SHP77 (cell line): ENCODE measurements at places on chromosomes 5 and 9.

DNA sequence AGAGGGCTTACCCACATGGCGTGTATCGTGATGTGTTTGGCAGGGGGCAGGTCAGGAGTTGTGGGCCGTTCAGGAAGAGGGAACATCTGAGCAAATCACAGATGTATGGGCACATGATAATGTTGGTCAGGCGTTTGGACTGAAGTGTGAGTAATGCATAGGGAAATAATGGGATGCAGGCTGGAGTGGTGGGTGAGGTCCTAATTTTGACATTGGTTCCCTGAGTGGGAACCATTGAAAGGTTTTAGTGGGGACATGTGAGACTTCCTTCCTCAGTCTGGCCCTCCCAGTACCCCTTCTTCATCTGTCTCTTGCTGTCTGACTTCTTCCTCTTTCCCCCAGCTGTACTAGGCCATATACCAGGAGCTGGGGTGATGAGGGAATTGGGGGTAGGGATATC is 7.6 kb downstream of the OTULIN start:
- DNase-seq = no peak

DNA sequence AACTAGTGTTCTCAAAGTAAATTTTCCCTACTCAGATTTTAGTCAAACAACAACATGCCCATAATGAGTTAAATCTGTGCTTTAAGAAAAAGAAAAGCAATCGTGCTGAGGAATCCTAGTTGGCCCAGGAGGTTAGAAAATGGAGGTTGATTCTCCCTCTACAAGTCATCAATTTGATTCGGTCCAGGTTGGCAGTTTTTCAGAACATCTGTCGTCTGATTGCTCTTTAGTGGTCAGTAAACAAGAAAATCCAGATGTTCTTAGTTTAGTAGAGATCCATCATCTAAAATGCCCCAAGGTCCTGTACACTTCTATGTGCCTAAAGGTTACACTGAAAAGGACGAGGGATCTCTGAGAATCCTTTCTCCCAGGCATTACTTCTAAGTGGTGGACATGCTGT is 659.2 kb downstream of the MTRR start:
- DNase-seq = no peak

DNA sequence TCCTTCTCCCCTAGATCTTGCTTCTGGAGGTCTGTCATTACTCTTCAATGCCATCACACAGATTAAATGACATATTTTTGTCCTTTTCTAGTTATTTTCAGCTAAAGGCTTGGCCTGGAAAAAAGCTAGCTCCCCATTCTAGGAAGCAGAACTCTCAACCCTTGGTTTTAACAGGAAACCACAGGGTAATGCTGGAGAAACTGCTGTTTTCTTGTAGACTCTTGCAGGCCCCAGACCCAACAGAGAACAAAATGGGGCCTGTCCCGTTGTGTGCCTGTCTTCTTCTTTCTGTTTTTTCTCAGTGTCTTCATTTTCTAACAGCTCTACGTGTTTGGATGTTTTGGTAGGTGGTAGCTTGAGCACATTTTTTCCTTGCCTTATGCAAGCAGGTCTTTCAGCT is 21.5 kb downstream of the DCANP1 start:
- DNase-seq = no peak

DNA sequence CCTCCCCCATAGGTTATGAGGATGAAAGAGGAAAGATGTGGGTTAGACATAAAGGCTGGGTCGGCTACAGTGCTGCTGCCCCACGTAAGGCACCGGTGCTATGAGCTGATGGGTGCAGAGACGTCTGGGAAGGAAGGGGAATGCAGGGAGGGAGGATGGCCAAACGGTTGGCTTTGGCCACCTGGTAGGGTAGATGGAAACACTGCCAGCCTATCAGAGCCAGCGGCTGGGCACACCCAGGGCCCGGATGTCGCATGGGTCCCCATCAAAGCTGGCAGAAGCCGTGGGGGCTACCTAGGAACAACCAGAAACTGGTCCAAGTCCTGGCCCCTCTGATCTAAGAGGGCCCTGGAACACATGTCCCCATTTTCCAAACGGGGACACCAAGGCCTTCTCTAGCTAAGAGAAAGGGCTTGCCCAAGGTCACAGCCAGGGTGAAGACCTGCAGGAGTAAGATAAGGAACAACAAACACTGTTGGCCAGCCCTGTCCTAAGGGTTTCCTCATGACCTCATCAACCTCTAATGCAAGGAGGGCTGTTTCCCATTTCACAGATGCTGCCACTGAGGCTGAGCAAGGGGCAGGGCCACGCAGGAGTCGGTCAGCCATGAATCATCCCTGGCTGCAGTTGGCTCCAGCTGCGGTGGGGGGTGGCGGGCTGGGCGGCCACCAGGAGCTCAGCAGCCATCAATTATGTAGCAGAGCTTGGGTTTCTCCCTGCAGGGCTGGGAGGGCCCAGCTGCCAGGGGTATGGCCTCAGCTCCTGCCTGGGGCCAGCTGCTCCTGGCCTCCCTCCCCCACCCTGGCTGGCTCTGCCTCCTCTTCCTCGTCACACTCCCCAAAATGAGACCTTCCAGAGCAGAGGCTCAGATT is 4.9 kb downstream of the SH3GLB2 start:
- peak; percentile 87 for DNase-seq

DNA sequence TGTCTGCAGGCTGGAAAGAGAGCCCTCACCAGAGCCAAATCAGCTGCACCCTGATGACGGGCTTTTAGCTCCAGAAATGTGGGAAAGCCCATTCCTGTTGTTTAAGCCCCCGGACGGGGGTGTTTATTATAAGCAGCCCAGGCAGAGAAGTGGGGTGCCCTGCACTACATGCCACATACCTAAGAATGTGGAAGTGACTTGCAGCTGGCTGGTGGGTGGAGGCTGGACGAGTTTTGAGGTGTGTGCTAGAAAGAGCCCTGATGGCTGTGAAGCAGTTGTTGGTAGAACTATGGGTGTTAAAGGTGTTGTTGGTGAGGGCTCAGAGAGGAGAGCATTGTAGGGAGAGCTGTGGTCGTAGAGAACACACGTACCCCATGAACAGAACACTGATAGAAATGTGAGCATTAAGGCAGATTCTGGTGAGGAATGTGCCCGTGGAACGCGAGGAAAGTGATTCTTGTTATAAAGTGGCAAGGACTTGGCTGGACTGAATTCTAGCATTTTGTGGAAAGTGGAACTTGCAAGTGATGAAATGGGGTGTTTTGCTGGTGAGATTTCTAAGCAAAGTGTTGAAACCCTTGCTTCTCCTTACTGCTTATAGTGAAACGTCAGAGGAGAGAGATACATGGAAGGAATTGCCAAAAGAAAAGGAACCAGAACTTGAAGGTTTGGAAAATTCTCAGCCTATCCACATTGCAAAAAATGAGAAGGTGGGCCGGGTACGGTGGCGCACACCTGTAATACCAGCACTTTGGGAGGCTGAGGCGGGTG is 38.9 kb downstream of the AHRR start:
- no peak for DNase-seq

DNA sequence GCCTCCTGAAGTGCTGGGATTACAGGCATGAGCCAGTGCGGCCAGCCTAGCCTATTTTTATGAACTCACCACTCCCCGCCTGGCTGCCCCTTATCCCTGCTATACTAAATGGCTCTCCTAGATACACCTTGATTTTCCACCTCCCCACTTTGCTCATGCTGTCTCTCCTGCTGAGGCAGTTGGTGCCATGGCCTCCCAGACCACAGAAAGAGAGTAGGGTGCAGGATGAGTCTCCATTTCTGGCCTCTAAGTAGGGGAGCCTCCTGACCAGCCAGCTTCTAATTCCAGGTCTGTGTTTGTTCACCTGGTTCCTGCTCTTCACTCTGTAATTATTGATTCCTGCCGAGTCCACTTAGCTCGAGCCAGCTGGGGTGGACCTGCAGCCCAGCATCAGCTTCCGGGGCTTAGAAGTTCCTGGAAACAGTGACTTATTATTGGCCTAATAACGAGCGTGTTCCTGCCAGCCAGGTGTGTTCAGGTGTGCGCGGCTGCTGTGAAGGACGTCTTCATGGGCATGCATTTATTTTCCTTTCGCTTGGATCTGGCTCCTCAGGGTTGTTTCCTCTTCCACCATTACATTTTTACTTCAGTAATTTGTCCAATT is 34.0 kb downstream of the ZNF618 start:
- peak; percentile 81 for DNase-seq

DNA sequence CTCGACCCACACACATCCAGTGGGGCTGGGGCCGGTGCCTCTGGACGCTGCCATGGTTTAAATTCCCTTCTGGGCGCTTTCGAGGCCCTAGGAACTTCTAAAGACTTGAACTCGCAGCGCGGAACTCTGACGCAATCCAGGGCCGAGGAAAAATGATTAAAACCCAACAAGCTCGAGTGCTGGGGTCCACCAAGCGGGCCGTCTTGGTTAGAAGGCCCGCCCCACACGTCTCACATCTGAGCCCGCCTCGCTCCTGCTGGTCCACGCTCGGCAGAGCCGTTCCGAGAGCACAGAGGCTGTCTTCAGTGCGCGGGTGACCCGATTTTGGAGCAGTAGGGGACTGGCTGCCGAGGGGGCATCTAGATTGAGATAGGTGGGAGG is 1.5 kb downstream of the CRHBP start:
- no peak for DNase-seq

DNA sequence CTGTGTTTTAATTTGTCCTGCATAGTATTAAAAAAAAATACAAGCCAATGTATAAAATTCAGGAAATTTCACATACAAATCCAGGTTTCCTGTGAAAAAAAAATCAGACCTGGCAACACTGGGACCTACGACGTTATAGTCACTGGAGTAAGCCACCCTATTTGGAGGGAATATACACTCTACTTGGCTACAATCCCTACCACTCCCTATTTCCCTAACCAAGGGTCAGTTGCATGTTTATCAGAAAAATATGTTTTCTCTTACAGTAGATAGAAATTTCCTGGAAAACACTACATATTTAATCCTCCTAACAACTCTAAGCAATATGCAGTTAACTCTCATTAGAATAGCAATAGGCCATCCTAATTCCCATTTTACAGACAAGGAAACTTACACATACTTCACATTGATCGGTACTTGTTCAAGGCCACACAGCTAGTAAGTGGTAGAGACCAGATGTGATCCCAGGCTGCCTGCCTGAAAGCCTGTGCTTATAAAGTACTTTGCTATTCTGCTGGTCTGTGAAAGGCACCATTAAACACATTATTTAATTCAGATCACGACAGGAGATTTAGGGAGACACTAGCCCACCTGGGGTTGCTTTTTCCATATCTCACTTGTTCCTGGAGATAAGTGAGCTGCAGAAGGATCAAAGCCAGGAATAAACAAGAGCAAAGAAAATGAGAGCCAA is 70.8 kb downstream of the MFAP3 start:
- DNase-seq = no peak

DNA sequence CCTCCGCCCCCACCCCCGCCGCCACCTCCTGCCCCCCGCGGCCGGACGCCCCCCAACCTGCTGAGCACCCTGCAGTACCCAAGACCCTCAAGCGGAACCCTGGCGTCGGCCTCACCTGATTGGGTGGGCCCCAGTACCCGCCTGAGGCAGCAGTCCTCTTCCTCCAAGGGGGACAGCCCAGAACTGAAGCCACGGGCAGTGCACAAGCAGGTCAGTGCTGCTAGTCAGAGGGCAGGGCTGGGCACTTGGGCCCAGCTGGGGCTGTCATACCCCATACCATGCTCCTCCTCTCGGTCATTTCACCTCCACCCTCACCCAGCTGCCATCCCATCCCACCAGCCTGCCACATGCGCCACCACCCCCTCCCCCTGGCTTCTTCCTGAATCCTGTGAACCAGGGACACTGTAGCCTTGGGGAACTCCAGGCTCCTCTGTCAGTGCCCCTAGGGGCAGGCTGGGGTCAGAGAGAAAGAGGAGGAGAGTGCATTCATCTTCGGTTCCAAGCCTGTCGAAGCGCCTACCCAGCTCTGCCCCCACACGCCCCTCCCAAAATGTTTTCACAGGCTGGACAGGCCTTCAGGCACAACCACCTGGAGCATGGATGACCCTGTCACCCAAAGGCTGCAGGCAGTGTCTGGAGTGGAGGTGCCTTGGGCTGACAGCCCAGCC is 122.0 kb downstream of the DAB2IP start:
- DNase-seq = no peak

DNA sequence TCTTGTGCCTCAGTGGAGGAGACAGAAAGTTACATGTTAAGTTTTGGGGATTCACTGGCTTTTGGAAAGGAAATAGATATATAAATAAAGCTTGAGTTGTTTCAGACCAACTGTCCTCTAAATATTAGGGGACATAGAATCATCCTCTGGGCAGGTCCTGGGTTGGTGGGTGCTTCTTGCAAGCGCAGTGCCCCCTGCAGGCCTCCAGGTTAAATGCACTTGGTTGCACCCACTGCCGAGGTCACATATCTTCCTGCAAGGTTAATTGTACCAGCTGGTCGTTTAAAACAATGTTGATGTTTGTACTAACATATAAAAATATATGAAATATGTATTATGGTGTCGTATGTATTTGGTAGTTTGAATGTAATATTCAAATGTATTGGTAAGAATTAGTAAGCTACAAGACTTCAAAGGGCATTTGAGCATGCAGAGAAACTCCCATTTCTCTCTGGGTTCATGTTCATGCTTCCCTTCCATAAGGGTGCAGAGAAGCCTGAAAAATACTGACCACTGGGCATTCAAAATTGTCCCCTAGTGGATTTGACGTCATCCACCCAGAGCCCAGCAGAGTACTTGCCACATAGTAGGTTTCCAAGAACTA is 87.0 kb downstream of the ZNF618 start:
- DNase-seq = peak; percentile 6

DNA sequence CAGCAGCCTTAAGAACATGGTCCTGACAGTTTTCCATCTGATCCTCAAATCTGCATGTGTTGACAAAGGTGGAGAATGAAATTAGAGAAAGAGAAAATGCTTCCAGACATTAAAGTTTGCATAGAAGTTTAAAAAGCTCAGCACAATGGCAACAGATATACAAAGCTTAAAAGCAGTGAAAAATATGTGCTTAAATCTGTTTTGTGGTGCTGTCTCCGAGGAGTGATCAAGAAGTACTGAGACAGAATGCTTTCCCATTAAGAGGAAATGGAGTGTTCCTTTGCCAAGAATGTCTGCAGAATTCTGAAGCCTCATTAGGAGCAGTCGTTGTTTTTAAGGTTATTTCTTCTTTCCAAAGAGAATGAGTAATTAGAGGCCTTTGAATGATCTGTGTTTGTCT is 131.4 kb downstream of the MCTP1 start:
- no peak for DNase-seq

GRCh38 chr5:170450061-170450669 is 53.7 kb upstream of the KCNIP1 start:
- no peak for DNase-seq
